ENCODE measurements at places on chromosomes 12 and 14.
A peak's percentile ranks its signal among the peaks of the same experiment; 100 is the strongest.

- peak; percentile 42 for DNase-seq
Measured at GRCh38 chr12:63420206-63420644, 248.1 kb downstream of the DPY19L2 start.

GRCh38 chr14:92590176-92590575, 76.6 kb downstream of the RIN3 start:
- DNase-seq, result no peak

DNA sequence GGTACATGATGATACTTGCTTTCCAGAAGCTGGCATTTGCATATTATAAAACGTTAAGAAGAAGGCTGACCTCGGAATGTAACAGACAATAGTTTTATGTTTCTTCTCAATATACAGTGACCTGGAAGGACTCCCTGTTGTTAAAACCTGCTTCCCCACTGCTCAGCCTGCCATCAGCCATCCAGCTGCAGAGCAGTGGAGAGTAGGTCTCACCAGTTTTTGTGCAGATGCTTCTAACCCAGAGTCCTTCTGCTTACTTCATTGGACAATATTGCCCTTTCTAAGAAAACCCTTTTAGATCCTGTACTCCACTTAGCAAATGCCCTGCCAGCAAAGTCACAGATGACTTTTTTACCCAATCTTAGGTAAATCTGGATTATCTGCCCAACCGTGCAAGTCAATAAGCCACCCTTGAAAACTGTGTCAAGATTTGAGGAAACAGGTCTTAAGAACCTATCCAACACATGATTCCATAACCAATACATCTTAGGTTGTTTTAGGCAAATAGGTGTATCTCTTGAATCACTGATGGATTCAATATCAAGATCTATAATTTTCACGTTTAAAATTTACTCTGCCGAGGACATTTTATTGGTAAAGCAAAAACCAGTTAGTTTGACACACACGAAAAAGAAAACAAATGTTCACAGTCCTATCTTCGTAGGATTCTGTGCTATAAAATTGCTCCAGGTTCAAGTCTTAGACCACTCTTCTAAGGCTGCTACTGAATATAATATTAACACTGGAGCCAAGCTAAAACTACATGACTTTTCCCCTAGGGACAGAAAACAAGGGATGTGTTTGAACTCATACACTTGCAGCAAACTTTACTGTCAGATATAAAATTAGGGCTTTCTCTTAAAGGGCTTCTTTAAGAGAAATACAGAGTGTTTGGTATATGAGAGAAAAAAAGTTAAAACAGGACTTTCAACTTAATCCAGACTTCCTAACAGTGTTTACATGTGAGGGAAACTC, 5.7 kb downstream of the PHLDA1 start:
- DNase-seq, result no peak

- no peak for DNase-seq
Measured at GRCh38 chr12:80700327-80700726, 7.1 kb upstream of the MYF6 start.

DNA sequence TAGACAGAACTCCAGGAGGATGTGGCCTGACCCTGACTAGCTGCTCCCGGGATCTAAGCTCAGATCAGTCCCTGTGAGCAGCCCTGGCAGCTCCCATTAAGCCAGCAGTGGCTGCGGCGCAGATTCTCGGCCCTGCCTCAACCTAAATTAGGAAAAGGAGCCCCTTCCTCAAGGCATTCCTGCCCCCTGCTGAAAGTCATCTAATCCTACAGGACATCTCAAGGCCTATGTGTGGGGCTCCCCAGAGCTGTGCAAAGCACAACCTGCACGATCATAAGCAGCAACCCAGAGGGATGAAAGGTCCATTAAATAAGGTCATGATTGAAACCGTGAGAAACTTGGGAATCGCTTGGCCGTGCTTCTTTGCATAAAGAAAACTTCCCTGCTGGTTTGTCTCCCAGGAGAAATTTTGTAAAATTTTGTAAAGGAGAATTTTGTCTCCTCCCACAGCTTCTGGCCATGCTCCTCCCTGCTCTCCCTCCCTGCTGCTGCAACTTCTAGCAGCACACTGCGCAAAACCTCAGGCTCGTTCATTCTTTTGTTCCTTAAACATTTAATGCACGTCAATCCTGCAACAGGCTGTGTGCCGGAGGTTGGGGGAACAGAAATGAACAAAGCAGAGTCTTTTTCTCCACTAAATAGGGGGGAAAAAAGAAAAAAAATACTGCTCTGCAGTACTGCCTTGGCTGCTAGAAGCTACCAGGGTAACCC, 96.6 kb upstream of the SLC35F4 start:
- no peak for DNase-seq

DNA sequence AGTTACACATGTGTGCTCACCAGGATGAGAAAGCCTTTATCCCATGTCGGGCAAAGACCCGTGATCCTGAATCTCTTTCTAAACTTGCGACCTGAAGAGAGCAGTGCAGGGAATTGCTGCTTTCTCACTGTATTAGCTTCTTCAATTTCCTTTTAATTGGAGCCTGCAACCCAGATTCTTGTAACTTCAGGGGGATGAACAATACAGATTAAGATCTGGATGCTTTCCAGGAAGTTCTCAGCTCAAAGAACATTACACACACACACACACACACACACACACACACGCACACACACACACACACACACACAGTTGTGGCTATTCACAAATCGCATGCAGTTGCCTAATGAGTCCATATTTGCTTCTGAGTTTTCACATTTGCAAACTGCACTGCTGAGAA, 268.3 kb downstream of the NPAS3 start:
- no peak for DNase-seq

DNA sequence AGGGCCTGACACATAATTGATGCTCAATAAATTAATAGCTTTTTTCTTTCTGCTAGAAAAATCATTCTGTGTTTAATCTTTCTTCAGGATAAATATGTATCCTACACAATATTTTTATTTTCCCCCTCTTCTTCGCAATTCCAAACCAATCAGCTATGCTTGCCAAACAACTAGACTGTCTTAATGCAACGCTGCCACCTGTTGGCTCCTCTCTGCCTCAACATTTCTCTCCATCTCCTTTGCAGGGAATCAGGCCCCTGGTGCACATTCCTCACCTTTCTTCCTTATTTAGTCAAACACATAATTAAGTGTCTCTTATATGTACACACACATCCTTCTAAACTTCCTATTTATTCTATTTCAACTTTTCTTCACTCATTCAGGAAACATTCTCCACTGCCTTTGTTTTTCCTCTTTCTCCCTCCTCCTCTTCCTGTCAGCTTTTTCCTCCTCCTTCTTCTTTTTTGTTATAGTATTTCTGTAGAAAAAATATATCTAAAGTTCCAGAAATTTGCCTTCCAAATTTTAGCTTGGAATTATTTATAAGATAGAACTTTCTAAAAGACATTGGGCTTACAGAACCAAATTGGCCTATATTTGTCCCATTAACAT, 406.0 kb downstream of the PRKD1 start:
- DNase-seq, result peak; percentile 4

DNA sequence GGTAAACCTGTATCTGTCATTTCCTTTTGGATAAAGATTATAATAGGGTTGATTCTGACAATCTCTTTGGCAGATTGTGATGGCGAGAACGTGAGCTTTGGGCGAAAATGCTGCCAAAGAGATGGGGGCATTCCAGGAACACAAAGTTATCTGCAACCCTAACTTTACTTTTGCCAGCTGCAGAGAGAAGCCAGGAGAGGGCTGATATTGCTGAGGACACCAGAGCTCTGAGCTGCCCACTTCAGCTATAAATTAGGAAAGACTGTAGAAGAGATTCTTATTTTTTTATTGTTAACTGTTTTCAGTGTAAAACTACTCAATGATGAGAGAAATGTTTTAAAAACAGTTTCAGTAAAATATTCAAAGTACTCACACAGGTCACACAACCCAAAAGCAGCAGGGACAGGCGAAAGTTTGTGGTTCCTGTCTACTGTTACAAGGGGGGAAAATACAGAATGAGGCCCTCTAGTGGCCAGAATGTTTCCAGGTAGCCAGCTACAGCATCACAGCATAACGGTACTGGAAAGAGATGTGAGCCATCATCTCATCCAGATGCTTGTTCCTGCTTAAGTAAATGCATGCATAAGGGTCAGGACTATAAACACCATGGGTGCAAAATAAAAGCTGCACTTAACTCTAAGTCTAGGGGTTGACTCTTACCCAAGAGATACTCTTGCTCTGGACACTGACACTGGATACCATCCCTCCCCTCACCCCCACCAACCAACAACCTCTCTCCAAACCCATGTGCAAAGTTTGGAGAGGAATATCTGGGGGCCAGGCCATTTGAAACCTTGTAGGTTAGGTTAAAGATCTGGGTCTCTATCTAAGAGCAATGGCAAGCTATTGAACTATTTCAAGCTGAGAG, 498.4 kb downstream of the RMST start:
- peak; percentile 9 for DNase-seq

- DNase-seq, result no peak
Measured at GRCh38 chr14:21109377-21110138, 8.7 kb downstream of the TMEM253 start.

DNA sequence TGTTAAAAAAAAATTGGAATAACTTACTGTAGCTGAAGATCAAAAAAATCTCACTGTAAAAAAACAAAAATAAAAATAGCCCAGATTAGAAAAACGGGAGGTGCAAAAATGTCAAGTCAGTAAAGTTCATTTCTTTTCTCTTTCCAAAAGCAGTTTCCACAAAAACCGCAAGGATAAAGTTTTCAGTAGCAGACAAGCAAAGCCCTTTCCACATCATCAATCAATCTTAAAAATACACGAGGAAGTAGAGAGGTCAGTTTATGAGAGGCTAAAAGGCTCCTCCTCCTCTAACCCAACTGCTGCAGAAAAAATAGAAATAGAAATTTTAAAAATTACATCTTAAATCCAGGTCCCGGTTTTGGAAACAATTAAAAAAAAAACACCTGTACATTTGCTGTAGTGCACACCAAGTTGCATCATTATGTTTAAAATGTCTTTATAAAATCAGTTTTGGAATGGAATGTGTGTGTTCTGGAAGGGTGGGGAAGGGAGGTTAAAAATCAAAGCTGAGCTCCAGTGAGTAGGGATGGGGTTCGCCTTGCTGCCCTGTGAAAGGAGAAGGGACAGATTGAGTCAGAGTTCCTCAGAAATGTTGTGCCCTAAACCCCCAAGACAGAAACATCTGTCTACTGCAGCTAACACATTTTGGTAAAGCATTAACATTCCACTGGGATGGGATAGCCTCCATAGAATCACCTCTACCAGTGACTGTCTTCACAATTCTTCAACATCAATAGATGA, 5.8 kb downstream of the HNRNPC start:
- no peak for DNase-seq
